Thyroid gland (tissue), 4 donors: ENCODE measurements at places on chromosomes 7 and 10.
A peak's percentile ranks its signal among the peaks of the same experiment; 100 is the strongest.

- peak; percentile 39 for DNase-seq
Measured at GRCh38 chr10:103660364-103661197, 167.1 kb downstream of the NEURL1 start.

DNA sequence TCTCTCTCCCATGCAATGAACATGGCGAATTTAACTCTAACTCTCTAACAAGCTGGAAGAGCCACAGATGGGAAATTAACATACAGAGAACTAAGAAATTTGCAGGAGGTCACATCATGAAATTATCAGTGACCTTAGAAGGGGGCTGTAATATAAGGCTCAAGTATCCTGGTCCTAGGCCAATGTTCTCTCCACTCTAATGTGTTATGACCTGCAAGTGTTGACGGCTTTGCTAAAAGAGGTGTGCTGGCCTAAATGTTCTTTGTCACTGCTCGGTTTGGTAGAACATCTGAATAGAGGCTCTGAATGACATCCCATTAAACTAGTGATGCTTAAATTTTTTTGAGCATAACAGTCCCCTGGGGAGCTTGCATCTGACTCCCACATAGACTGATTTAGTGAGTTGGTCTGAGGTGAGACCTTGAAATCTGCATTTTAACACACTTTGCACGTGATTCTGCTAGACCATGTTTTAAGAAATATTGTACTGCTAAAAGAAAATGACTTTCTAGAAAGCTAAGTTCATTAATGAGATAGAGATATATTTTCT, 129.3 kb downstream of the GFRA1 start:
- no peak for DNase-seq

GRCh38 chr10:111265341-111265740, 188.5 kb downstream of the ADRA2A start:
- no peak for DNase-seq

DNA sequence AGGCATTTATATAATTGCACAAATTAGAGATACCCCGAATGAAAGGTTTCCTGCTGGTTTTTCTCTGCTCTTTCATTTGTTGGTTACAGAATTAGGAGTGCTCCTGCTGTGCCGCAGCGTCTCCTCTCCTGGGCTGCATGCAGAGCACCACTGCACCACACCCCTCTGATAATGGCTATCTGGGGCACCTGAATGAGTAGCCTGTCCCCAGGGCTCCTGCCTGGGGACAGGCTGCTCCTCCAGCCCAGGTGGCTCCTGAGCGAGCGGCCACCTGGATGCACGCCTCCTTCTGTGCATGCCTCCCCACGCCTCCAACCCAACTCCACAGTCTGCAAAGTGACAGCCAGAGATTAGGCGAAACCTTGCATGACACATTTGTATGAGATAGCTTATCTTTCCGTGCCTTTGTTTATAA, 242.6 kb upstream of the FZD8 start:
- no peak for DNase-seq
